Activated CD8-positive, alpha-beta memory T cell treated with anti-CD3 and anti-CD28 coated beads, Interleukin-2, amount 10 ng/mL, durations not matched to agents 7 days and 5 days (primary cell): ENCODE measurements at places on chromosomes 4 and X. TPM values are rescaled to one million over a fixed set of nuclear protein-coding genes. Genes with fewer than 3 reads are reported as not detected.

The F8A3 gene
- total RNA-seq, result 10.5 TPM

The HSFX3 gene
- not detected for total RNA-seq

The AFAP1 gene
- total RNA-seq, result 5.9 TPM

The SHOX gene
- not detected for total RNA-seq

The SLC7A11 gene
- 5.2 TPM for total RNA-seq

The FAM241A gene
- total RNA-seq, result 1.4 TPM

The DACH2 gene
- not detected for total RNA-seq

The EDNRA gene
- not detected for total RNA-seq

- no peak for DNase-seq
These were observed 579 bp downstream of the OGT start for GRCh38 chrX:71533516-71533850.

DNA sequence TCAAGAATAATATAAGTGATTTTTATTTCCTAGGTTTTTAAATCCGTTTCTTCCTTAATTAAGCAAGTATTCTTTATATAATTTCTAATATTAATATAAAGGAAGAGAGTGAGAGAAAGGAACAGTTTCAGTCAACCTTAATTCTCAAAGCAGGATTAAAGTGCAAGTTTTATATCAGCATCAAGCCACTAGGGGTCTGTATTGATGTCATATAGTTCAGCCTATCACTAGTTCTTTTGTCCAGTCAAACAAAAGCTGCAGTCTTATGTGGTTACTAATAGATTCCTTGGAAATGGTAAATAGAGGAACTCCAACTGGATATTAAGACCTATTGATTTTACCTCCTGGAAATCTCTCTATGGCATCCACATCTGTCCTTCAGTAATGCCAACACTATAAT lies 82.0 kb downstream of the NAP1L3 start:
- no peak for DNase-seq

GRCh38 chrX:22093550-22093949 lies 61.4 kb downstream of the PHEX start:
- DNase-seq, result no peak

DNA sequence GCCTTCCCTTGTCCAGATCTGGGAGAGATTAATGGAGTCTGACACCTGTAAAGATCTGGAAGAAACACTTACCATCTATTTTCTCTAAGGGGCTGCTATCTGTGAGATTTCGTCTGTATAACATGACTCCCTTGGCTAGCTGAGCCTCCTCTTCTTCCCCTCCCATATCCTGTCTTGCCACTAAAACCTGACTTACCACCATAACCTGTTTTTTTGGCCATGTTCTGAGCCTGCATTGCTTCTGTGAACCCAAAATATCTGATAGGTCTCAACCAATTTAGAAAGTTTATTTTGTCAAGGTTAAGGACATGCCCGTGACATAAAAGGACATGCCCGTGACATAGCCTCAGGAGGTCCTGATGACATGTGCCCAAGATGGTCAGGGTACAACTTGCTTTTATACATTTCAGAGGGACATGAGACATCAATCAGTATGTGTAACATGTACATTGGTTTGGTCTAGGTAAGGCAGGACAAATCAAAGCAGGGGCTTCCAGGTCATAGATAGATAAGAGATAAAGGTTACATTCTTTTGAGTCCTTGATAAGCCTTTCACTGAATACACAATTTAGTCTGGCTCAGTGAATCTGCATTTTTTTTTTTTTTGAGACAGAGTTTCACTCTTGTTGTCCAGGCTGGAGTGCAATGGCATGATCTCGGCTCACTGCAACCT lies 11.4 kb downstream of the MGST2 start:
- DNase-seq, result no peak

- DNase-seq, result no peak
These were observed 28.5 kb downstream of the SASH3 start for GRCh38 chrX:129808158-129808828.

- DNase-seq, result no peak
These were observed 55.2 kb downstream of the LCORL start for GRCh38 chr4:17966312-17966711.

DNA sequence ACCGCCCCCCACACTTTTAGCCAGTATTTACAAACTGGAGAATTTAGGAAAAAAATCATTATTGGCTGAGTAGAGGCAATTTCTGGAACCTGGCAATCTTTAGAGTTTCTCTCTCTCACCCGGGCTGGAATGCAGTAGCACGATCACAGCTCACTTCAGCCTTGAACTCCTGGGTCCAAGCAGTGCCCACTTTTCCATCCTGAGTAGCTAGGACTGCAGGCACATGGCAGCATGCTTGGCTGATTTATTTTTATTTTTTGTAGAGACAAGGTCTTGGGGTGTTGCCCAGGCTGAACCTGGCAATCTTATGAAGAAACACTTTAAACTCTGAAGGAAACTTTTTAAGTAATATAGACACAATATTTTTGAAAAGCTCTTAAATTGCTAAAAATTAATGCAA lies 120.1 kb downstream of the AFF1 start:
- no peak for DNase-seq

DNA sequence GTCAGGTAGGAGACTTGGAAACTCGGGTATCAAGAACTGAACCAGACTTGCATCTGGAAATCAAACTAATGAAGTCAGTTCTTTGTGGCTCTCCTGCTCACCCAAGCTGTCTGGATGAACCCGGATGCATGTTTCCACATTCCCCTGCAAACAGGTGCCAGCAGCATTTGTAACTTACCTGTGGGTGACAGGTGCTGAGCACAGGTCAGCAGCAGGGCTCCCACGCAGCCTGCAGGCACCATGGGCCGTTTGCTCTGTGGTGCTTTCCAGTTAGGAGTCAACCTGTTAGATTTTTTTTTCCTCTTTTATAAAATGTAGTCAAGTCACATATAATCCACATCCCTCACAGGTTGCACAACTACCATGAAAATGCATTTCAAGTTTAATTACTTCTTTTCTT lies 385.6 kb upstream of the ADGRL3 start:
- no peak for DNase-seq

GRCh38 chrX:105191878-105192277 lies 28.6 kb downstream of the TEX13A start:
- no peak for DNase-seq

DNA sequence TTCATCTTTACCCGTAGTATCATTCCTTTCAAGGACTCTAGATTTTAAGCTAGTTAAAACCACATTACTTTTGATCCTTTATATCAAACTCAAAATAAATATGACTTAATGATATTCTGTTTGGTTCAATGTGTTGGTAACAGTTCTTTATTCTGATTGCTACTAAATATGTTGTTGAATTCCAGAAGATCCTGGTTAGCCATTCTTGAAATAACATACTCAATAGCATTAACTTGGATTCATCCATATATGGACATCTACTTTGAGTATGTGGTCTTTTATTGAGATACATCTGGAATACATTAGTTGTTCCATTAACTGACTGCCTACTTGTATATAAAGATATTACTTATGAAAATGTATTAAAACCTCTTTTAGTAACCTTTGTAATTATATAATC lies 27.5 kb upstream of the PCDH18 start:
- no peak for DNase-seq

DNA sequence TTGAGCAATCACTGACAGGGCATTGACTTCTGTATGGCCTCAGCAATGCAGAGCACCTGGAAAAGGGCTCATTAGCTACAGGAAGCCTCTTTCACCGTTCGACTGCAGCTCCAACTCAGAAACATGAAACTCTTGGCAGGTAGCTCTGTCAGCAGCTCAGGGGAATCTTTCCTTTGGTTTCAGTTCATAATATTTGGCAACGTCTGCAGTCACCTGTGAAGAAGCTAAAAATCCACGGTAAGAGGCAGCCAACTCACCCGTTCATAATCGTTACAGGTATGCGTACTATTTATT lies 354.9 kb downstream of the CAMK2D start:
- DNase-seq, result no peak

DNA sequence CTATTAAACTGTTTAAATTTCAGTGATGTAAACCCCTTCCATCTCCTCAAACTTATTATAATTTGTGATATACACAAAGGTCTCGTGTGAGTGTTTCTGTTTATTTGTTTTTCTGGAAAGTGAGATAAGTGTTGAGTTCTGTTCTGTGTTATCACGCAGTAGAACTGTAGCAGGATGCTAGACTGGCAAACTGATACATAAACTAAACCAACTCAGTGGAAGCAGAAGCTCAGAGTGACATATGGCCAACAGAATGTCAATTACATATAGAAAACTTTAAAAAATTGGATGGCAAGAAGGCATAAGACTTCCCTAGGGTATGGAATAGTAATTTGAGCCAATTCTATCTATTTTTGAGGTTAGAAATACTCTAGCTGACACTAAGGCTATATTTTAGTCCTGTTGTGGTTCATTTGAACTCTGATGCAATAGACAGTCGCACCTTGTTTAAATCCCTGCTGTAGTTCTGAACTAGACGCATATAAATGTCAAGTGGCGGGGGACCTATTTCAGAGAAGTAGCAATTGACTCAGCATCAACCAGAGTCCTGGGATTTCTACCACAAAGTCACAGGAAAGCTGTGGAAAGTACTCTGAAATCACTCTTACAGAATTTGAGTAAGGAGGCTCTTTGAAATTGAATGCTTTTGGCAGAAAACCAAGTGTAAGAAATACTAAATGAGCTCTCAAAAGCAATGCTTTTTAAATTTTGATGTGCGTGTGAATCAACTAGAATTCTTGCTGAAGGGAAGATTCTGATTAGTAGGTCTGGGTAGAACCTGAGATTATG lies 294.4 kb downstream of the INPP4B start:
- no peak for DNase-seq

DNA sequence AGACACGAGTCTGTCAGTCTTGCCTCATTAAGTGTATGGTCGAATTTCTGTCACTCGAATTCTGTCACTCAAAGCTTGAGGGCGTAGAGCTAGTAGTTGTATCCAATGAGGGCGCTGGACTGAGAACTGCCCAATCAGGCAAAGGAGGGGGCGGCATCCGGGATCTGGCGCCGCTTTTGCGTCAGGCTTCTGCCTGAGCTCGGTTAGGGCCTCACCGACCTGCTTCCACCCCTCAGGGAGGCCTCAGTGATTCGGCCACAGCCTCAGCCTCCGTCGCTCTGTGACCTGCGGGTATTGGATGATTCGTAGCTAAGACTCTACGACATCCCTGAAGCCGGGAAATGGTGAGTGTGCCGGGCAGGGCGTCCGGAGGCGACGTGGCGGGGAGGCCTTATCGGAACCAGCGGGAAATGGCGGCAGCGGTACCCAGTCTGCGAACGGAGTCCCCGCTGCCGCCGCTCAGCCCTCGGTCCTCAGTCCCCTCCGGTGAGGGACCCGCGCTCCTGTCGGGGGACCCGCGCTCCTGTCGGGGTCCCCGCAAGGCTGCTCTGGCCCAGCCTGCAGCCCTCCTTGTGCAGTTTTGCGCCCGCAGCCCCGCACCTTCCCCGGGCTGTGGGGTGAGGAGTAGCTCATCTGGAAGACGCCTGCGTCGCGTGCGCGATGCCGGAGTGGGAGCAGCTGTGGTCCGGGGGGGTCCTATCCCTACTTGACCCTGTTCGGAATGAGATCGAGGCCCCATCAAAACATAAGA lies 88.3 kb downstream of the ZNF718 start:
- no peak for DNase-seq

- no peak for DNase-seq
These were observed 70.8 kb downstream of the TBCK start for GRCh38 chr4:106245176-106245575.

GRCh38 chr4:127616898-127617297 lies 15.9 kb upstream of the INTU start:
- DNase-seq, result no peak

- DNase-seq, result no peak
These were observed 112.1 kb downstream of the CDKL5 start for GRCh38 chrX:18537524-18537923.

GRCh38 chrX:8138252-8138651 lies 32.8 kb downstream of the VCX2 start:
- no peak for DNase-seq

DNA sequence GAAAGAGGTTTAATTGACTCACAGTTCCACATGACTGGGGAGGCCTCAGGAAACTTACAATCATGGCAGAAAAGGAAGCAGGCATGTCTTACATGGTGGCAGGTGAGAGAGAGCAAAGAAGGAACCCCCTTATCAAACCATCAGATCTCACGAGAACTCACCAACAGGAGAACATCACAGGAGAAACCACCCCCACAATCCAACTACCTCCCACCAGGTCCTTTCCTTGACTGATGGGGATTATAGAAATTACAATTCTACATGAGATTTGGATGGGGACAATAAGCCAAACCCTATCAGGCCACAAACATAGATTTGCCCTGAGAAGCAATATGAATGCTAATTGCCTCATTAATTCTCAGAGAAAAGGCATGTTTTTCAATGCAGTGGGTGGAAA lies 138.2 kb upstream of the RAPGEF2 start:
- DNase-seq, result no peak

- DNase-seq, result no peak
These were observed 62.9 kb downstream of the LRP2BP start for GRCh38 chr4:185332575-185333464.

GRCh38 chr4:8356856-8357255 lies 83.7 kb downstream of the ACOX3 start:
- DNase-seq, result no peak

DNA sequence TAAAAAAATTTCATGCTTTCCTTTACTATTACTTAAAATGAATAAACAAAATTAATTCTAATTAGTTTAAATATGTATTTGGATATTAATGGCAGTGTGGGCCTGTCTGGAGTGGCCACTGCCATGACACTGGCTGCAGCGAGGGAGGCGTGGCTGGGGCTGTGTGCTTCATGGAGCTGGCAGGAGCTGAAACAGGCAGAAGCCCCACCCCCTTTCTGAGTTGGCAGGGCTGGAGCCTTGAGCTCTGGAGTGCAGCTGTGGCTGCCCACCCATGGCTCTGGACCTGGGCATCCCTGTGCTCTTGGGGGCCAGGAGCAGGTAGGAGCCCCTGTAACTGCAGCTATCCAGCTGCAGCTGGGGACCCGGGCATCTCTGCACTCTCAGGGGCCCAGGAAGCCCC lies 8.2 kb upstream of the HSD17B11 start:
- no peak for DNase-seq

GRCh38 chrX:69808375-69808774 lies 192.5 kb downstream of the EDA start:
- DNase-seq, result no peak

DNA sequence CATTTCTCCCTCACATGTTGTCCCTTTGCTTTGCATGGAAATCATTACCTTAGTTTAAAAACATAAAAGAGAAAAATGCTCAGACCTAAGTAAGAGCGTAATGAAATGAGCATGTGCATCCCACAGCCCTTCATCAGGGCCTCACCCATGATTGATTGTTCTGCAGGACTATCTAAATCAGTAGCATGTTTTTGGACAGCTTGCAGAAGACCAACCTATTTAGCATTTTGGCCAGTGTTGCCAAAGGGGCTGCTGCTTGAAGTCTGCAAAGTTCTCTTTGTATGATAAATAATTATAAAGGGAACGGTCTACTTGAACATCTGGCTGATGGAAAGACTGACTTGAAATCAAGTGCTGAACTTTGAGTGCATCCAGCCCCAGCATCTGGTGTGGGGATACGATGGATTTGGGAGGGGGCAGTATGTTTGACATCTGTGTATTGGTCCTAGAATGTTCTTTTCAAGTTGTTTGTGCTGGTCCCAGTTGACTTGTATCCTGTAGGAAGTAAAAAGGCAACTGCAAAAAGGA lies 76.1 kb upstream of the LIMCH1 start:
- no peak for DNase-seq
